CD4-positive, alpha-beta T cell treated with Interferon alpha-2 for 1 hour (primary cell): ENCODE measurements at places on chromosomes 7 and 10.

- DNase-seq = no peak
These were observed 272.4 kb downstream of the ETV1 start for GRCh38 chr7:13717031-13717430.

DNA sequence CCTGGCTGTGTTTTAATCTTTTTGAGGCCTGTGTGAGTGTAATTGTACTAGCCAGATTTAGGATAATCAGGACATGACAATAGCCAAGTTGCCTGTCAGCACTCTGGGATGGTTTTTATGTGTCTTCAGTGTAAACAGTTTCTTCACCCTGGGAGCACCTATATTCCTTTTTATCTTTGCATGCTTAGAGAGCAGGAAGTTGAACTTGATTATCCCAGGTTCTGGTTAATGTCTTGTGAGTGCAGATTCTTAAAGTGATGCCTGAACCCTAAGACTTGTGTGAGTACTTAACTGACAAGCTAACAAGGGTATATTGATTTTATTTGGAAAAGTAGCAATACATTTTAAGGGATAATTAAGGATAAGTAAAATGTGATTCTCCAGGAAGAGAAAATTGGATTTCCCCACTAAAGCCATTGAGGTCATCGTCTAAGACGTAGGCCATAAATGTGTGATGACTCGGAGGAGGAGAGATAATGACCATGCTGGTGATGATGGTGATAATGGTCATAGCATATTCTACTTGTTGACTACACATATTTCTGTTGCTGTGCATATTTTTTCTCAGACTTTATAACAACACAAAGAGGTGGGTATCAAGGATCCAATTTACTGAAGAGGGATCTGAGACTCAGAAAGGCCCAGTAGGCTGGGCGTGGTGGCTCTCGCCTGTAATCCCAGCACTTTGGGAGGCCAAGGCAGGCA is 234.7 kb downstream of the CAMK1D start:
- no peak for DNase-seq

GRCh38 chr10:31083765-31084184 is 52.1 kb upstream of the ZNF438 start:
- DNase-seq = peak; percentile 71

- DNase-seq = no peak
These were observed 94.3 kb downstream of the CFAP58 start for GRCh38 chr10:104447906-104448305.
